ENCODE measurements at places on chromosomes 4 and X.

- no peak for DNase-seq
Measured at GRCh38 chr4:12588582-12588981, 895.6 kb downstream of the RAB28 start.

- no peak for DNase-seq
Measured at GRCh38 chr4:982814-983213, 4.0 kb upstream of the IDUA start.

GRCh38 chrX:71618303-71618721, at the start of gene CXCR3:
Gene CXCR3, minus strand, starts transcription at chrX:71618511. Its CDS starts 62 bp downstream, at chrX:71618449.
- DNase-seq, result peak; percentile 74

- no peak for DNase-seq
Measured at GRCh38 chr4:159144112-159144694, 41.3 kb downstream of the RAPGEF2 start.

- DNase-seq, result no peak
Measured at GRCh38 chr4:76562836-76563453, 127.9 kb downstream of the SHROOM3 start.

GRCh38 chrX:145532176-145532780, 285.0 kb downstream of the SPANXN1 start:
- no peak for DNase-seq

GRCh38 chrX:72120837-72121236, 10.9 kb downstream of the RTL5 start:
- no peak for DNase-seq

GRCh38 chrX:1165535-1166196, 46.8 kb downstream of the CRLF2 start:
- no peak for DNase-seq
